ENCODE measurements at places on chromosomes 7 and 10. TPM values are rescaled to one million over a fixed set of nuclear protein-coding genes. Genes with fewer than 3 reads are reported as not detected.

GRCh38 chr7:93889261-93889660 is 1.3 kb downstream of the TFPI2 start:
- H3K27ac ChIP-seq = no peak overlapping the region
- no peaks in the 10 kb centered on the region for H3K36me3 ChIP-seq
- H3K4me1 ChIP-seq = peaks cover 4% of the 10 kb centered on the region
- no peak overlapping the region for H3K4me3 ChIP-seq
- no peak for DNase-seq

DNA sequence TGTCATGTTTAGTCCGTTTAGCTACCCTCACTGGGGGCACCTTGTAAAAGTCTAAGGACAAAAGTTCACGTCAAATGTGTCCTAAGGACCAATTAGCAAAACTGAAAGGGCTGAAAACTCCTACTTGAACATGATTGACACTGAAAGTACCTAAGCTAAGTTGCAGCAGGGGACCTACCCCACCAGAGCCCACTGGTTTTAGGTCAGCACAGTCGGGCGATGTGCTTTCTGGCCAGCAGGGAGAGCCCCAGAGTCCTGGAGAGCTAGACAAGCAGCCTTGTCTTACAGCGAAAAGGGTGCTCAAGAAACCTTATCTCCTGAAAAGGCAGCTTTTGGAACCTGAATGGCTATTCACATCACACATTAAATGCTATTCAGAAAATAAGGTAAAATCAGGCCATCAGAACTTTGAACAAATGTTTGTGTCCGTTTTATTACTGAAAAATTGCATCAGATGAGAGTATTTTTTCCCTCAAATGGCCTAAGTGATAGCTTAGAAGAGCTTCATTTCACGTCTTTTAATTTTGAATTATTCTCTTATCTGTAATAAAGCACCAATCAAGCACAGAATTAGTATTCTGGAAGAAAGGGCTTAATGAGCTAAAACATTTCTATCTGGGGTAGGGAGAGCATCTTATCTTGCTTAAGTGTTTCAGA is 52.2 kb upstream of the MKI67 start:
- no peak overlapping the region for H3K4me3 ChIP-seq
- H3K36me3 ChIP-seq = no peaks in the 10 kb centered on the region
- no peak for DNase-seq
- no peak overlapping the region for H3K27ac ChIP-seq

GRCh38 chr10:30866896-30867295 is 164.8 kb downstream of the ZNF438 start:
- H3K27me3 ChIP-seq = no peaks in the 10 kb centered on the region
- no peak for DNase-seq
- H3K4me3 ChIP-seq = no peak overlapping the region
- H3K4me1 ChIP-seq = peaks cover 3% of the 10 kb centered on the region
- no peak overlapping the region for H3K27ac ChIP-seq

RET gene
- polyA plus RNA-seq = 2.5 TPM

ANKRD30A gene
- not detected for polyA plus RNA-seq

PNPLA8 gene
- 16.3 TPM for polyA plus RNA-seq

SEMA3C gene
- polyA plus RNA-seq = 0.20 TPM
